ENCODE measurements at places on chromosomes 16 and 17. TPM values are rescaled to one million over a fixed set of nuclear protein-coding genes. Genes with fewer than 3 reads are reported as not detected.

Gene CRHR1
- total RNA-seq: 0.12 TPM

GRCh38 chr17:2770129-2770528 is 20.7 kb upstream of the CCDC92B start:
- no peak for DNase-seq

- no peak for DNase-seq
These were observed 22.7 kb downstream of the PLEKHG4 start for GRCh38 chr16:67302076-67302475.

DNA sequence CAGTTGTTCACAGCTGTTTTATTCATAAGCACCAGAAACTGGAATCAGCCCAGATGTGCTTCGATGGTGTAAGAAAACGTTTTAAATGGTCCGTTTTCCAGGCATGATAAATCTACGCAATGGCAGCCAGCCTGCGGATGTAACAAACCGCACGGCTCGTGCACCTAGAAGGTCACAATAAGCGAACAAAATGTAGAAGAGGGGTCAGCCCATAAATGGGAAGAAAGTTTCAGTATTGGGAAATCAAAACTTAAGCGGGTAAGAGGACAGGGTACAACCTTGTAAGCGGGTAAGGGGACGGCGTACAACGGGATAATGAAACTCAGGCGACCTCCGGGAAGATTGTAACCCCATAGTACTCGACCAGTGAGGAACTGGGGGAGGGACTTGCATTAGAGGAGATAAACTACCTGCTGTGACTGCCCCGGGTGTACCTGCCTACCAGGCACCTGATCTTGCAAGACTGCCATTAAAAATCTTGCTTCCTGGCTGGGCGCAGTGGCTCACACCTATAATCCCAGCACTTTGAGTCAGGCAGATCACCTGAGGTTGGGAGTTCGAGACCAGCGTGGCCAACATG is 66.6 kb downstream of the ANKRD11 start:
- no peak for DNase-seq

DNA sequence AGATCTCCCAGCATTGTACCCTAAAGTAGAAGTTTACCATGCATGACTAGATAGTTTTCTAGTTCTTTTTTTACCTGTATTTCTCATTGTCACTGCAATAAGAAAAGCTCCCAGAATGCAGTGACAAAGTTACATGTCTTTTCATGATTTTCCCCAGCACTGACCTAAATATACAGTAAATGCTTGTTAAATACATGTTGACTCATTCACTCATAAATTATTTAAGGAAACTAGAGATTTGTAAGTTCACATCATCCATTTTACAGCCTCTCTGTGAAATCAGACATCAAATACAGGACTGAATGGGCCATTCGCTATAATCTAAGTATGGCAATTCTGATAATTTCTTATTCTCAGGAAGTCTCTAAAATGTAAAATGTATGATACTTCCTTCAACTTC is 258.9 kb upstream of the AXIN2 start:
- no peak for DNase-seq

Data from HCT116 (cell line).